ENCODE measurements at places on chromosomes 6 and 20.
A peak's percentile ranks its signal among the peaks of the same experiment; 100 is the strongest.

DNA sequence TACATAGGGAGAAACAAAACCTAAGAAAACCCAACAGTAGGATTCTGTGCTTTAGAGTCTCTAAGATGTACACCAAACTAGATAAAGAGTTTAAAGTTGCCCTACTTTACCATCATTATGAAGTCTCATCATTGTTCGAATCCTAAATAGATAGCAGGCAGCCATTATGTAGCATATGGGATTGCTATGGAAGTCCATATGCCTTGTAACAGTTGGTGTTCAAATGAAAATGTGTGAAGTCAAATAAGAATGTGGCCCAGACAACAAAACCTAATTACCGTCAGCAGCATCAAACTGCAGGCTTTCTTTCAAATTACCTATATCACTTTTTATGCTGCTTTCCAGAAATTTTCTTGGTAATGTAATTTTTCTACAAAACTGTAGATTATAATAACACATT lies 1380.1 kb downstream of the GRIK2 start:
- DNase-seq = no peak

DNA sequence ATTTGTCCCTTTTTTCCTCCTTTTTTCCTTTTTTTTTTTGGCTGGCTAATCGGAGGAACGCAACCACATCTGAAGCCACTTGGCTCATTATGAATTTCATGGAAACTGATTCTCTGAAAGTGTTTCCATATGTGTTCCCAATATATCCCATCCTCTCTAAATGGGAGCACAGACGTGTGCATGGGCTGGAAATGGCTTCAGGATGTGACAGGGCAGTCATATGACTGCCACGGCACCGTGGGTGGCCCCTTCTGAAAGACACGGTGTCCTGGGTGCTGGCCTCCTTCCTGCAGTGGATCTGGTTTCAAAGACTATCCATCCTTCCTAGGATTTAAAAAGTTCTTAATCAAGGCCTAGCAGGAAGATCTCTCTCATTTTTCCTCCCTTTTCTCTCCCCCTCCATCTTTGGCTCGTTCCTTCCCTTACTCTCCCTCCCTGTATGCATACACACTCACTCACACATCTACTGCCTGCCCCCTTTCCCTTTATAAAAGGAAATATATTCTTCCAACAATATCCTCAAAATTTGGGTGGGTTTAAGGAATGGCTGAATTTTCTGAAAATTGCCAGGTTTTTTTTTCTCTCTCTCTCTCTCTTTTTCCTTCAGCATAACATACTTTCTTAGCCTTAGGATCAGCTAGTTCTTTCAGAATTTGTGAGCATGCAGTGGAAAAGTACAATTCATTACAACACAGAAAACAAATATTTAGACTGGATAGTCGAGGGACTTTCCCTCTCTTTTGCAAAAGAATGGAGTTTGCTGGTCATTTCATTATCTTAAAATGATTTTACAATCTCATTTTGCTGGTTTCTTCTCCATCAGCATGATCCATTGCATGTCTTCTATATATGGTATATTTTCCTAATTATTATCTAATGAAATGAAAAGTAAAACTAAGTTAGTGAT lies 161.2 kb upstream of the SUPT3H start:
- DNase-seq = no peak

GRCh38 chr20:32634041-32634805 lies 39.5 kb downstream of the C20orf203 start:
- no peak for DNase-seq

DNA sequence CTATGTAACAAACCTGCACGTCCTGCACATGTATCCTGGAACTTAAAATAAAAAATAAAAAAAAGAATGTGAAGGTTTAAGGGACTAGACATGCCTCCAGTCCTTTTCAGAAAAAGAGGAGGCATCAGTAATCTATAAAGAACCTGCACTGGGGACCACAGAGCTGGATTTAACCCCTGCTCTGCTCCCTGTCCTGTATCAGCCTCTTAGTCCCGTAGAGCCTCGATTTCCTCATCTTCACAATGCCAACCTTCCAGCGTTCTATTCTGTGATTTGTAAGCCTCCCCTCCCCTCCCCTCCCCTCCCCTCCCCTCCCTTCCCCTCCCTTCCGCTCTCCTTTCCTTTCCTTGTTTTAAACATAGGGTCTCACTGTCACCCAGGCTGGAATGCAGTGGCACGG lies 31.1 kb upstream of the TMEM181 start:
- no peak for DNase-seq

- DNase-seq = no peak
Measured at GRCh38 chr20:50099113-50099512, 13.8 kb downstream of the UBE2V1 start.

GRCh38 chr6:91826128-91826527 lies 1239.3 kb upstream of the MAP3K7 start:
- DNase-seq = no peak

DNA sequence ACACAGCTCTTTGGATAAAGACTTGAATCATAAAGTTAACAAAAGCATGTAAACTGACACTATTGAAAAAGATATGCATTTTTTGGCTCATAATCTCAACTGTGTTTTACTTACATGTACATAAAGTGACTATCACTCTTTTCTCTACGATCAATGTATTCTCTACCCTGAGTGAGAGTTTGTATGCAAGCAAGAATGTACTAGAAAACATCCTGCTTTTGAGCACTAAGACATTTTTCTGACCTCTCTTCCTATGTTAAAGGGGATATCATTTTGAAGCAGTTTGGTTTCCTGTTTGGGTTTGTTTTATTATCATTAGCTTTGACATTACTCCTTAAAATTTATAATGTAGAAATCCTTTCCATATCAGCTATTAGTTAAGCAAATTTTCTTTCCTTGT lies 910.8 kb downstream of the C6orf118 start:
- DNase-seq = no peak

- DNase-seq = no peak
Measured at GRCh38 chr20:50280851-50281655, 90.4 kb downstream of the CEBPB start.

GRCh38 chr20:47719625-47720024 lies 65.7 kb downstream of the SULF2 start:
- no peak for DNase-seq

DNA sequence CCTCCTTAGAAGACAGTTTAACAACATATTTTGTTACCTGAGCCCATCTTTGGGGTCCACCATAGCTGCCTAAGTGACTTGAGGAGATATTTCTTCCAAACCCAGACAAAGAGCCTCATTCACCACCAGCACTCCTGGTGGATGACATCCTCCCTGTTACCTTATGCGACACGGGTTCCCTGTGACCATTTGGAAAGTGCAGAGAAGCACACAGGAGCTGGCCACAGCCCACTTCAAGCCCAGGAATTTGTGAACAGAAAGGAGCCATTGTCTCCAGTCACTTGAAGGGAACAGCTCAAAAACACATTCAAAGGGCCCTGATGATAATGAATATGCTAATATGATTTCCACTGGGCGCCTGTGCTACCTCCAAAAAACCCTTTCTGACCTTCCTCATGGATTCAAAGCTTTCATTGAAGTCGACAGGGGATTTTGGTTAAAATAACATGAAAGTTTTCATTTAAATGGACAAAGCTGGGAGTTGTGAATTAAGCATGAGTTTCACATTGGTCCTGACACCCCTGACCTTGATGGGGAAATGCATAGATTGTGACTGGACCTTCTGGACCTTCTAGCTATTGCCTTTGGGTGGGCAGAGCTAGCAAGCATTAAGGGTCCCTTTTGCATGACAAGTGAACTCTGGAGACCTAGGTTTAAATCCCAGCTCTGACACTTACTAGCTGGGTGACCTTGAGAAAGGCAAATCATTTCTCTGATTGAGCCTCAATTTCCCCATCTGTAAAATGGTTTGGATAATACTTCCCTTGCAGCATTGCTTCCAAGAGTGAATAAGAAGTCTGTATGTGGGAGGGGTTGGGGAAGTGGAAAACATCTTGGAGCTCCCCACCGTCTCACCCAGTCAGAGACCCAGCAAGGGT lies 83.3 kb upstream of the SIRPA start:
- DNase-seq = peak; percentile 4

- no peak for DNase-seq
Measured at GRCh38 chr6:145865175-145865574, 50.6 kb upstream of the FBXO30 start.

- DNase-seq = no peak
Measured at GRCh38 chr20:63368151-63368550, 7.0 kb upstream of the CHRNA4 start.

DNA sequence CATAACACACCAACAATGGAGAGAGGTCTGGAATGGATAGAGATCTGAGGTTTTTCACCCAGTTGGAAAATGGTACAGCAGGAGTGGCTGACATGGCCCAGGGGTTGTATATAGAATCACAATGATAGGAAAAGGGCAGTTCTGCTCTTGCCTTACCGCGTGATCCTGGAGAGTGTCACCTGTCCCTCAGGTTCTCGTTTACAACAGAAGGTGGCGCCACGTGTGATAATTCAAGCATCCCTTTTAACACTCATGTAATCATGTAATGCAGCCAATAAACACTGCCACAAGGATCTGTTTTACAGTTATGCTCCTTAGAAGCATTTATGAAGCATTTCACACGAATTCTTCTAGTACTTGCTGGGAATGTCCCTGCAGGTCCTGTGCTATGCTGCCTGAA lies 12.9 kb upstream of the WFDC2 start:
- DNase-seq = peak; percentile 55

GRCh38 chr6:145373826-145374225 lies 361.5 kb downstream of the EPM2A start:
- DNase-seq = no peak

- DNase-seq = no peak
Measured at GRCh38 chr6:1524040-1524480, 85.7 kb upstream of the FOXC1 start.
